NK-92 treated with Interleukin-12 subunit alpha and Interleukin-12 subunit beta, amount 100 ng/mL, for 24 hours (cell line): ENCODE measurements at places on chromosomes 7 and 10.

GRCh38 chr10:15370856-15371701 is at the start of gene FAM171A1:
FAM171A1 (minus strand) TSS chr10:15371289; CDS start chr10:15371052, 237 bp downstream.
- DNase-seq, result no peak

GRCh38 chr10:133266056-133266795 is 10.4 kb downstream of the ADAM8 start:
- no peak for DNase-seq

GRCh38 chr7:136102881-136103280 is 125.7 kb upstream of the MTPN start:
- DNase-seq, result no peak

GRCh38 chr7:32618470-32618869 is 123.2 kb downstream of the AVL9 start:
- no peak for DNase-seq

DNA sequence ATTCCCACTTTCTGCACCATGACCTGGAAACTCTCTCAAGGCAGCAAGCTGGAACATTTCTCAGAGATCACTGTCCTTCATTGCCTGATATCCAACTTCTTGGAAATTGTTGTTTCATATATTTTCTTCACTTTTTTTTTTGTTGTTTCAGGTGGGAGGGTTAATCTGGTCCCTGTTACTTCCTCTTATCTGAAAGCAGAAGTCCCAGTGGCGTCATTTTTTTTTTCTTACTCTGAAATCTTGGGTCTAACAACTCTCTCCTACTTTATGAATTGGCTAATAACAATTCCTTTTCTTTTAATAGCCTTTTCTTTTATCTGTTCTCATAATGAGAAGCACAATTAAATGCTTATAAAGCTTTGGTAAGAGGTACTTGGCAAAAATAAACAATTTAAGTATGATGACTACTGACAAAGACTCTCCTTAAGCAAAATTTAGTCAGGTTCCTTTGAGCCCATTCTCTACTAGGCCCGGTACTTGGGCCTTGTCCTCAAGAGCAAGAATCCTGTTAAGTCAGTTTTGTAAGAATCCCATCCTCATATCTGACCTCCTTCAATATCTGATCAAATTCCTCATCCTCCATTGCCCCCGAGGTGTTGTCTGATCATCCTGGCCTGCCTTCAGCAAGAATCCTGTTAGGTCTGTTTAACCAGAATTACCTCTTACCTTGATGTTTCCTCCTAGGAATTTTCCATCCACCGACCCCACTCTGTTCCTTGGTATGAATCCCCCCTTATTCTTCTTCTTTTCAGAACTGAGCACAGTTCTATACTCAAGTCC is 11.5 kb upstream of the CC2D2B start:
- DNase-seq, result no peak
